Fibroblast of upper back skin (primary cell): ENCODE measurements at places on chromosomes 3 and 15.

DNA sequence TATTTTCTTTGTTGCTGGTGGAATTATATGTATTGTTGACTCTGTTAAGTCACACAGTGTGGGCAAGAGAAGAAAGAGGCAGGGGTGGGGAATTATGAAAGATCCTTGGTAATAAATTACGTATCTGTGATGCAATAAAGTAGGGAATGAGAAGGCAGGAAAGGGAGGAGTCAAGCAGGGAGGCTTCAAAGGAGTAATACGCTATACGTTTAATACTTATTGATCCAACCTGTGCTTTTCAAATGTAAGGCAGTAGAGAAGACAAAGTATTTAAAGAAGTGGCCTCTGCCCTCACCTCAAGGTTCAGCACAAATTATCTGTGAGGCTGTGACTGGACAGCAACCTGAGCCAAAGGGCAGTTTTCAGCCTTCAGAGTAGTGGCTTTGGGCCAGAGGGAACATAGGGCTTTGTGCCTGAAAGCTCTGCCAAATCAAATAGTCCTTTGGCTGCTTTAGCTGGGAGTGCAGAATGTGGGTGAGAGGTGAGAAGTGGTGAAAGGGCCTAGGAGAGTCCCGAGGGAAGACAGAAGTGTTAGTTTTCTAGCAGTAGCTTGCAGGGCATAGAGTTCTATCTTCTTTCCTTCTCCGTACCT, 1.2 kb upstream of the PLIN1 start:
- peak; percentile 56 for DNase-seq

- no peak for DNase-seq
Observed at GRCh38 chr3:26259176-26259575, 363.4 kb upstream of the LRRC3B start.

DNA sequence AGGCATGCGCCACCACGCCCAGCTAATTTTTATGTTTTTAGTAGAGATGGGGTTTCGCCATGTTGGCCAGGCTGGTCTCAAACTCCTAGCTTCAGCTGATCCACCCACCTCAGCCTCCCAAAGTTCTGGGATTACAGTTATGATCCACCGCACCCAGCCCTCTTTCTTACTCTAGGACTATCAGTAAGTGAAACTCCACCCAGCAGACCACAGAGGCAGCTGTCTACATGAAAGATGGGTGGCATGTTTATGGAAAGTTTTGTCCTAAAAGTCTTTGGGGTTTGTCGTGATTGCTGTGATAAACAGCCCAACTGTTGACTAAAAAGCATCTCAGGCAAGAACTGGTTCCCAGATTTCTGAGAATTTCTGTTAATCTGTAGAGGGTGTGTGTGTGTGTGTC, 10.9 kb downstream of the ARL6IP5 start:
- DNase-seq = no peak

DNA sequence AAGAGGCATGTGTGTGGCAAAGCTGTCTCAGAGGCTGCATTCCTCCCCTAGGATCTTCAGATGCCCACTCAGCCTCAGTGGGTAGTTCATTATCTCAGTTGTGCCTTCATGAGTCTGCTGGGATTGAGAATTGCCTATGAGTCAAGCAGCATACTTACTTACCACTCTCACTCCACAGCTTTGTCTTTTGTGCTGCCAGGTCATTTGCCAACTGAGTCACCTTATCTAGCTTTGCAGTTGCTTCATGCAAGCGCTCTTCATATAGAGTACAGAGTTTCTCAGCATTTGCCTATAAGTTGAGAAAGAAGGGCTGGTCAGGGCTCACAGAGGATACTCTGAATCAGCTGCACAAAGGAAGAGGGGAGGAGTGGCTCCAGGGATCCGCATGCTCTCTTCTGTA, 89.5 kb downstream of the MYH15 start:
- peak; percentile 74 for DNase-seq

DNA sequence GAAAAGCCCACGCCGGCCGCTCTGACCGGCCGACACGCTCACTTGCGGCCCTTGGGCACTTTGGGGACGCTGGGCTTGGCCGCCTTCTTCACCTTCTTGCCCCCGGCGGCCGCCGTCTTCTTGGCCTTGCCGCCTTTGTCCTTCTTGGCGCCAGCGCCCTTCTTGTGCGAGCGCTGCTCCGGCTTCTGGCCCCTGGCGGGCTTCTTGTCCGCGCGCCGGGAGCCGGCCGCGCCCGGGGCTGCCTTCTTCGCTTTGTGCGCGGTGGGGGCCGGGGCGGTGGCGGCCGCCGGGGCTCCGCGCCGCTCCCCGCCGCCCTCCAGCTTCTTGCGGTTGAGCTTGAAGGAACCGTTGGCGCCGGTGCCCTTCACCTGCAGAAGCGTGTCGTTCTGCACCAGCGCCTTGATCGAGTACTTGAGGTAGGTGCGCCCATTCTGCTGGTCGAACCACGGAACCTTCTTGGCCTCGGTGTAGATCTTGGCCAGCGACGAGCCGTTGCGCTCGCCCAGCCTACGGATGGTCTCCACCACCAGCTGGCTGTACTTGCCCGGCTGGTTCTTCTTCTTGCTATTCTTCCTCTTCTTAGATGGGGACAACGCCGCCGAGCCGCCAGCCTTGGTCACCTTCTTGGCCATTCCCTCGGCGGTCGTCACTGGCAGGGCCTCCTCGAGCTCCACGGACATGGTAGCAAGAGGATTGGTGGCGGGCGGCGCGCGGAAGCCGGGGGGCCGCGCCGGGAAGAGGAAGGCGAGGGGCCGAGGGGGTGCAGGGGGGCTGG, 36.7 kb downstream of the HMCES start:
- no peak for DNase-seq

DNA sequence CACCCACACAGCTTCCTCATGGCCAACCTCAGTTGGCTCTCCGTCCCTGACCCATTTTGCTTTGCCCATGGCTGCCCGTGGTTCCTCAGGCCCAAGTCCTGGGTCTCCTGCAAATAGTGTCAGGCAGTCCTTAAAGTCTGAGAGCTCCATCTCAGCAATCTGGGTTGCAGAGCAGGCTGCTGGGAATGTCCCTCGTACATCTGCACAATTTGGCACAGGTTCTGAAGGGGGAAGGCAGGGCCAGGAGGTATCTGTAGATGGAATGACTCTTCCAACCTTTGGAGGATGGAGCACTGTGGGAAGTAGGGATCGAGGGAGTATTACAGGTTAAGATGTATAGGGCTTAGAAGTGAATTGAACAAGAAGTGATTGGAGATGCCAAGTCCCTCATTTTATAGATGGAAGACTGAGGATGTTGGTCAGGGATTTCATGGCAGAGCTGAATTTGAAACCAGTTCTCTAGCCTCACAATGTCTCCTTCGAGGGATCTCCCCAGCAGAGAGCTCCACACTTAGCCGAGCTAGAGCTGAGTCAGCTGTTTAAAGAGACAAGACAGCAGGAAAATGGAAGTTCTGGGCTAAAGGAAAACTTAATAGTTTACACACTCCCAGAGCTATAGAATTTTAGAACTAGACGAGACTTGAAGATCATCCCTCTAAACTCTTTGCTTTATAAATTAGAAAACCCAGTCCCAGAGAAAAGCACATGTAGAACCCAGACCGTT, 9.2 kb downstream of the CKMT1A start:
- DNase-seq = no peak

GRCh38 chr15:81023483-81024264, 23.0 kb downstream of the TLNRD1 start:
- DNase-seq = peak; percentile 58

DNA sequence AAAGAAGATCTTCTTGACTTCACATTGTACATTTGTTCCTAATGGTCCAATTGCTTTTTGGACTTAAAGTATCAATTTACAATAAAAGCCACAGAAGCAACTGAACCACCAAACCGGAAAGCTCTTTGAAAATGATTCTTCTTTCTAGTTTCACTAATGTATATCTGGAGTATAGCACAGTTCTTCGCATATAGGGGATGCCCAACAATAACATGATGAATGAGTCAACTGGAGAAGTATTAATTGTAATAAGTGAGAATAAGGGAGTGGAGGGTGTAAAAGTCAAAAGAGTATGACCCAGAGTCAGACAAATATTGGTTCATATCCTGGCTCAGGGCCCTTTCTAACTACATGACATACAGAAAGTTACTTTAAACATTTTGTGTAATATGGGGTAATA, 425.2 kb downstream of the ZBTB20 start:
- no peak for DNase-seq

DNA sequence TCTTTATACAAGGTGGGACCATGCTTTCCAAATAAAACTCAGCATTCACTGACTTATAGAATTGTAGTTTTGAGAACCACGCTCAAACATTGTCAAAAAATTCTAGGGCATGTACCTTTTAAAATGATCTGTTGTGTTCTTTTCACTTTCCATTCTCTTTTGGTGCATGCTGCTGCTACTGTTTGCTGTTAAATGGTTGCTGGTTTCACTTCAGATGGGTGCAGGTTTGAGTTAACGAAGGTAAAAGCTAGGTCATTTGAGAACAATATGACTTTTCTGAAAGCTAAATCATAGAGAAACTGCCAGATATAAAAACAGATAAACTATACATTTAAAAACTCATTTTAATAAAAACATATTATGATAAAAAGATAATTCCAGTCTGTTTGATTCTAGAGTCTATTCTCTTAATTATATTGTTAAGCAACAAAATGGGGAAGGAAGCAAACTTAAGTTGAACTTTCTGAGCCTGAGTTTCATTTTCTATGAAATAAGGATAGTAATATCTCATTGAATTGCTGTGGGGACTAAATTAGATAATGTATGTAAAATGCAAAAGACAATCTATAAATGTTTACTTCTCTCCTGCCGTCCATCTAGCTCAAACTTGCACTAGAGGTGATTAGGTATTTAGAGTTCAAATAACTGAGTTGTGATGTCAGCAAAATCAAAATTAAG, 82.4 kb downstream of the OXSM start:
- no peak for DNase-seq

DNA sequence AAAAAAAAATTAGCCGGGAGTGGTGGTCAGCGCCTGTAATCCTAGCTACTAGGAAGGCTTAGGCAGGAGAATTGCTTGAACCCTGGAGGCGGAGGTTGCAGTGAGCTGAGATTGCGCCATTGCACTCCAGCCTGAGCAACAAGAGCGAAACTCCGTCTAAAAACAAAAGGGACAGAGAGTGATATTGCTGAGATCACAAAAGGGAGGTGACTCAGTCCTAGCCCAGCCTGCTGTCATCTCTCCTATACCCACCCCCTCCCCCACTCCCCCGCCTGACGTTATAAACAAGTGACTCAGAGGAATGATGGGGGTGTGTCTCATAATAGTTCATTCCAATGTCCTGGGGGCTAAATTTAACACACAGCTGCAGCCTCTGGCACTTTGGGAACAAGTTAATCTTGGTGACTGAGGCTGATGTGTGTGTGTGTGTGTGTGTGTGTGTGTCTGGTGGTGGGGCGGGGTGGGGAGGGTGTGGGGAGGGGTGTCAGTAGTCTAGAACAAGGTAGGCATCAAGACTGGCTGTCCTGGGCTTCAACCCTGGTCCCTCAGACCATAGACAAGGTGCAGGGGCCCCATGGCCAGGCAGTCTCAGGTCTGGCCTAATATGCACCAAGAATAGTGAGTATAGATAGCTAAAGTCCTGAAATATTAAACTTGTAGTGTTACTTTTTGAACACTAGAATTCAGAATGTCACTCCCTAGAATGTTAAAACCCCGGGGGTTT, 1.3 kb upstream of the KLHL40 start:
- peak; percentile 87 for DNase-seq

GRCh38 chr3:21621181-21621651, 129.8 kb downstream of the ZNF385D start:
- DNase-seq = peak; percentile 83

DNA sequence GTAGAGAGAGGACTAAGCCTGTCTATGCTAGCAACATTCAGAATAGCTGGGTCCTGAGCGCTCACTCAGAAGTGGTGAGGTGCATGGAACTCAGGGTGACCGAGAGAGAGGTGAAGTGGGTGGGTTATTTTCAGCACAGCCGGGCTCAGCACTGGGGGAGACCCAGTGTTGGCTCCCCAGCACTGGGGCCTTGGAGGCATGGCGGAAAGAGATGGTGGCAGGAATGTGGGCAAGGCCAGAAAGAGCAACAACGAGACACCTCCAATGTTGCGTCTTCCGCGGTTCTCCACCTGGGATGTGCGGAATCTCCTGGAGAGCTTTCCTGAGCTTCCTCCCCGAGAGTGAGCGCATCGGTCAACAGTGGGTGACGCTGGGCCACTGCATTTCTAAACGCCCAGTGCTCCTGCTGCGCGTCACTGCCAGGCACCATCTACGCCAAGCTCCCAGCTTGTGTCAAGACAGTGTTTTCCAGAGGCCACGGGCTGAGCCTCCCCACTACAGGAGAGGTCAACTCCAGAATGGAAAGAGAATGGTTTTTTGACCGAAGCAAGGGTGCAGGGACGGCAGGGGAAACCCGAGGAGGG, 148.4 kb downstream of the ADAMTS17 start:
- no peak for DNase-seq

DNA sequence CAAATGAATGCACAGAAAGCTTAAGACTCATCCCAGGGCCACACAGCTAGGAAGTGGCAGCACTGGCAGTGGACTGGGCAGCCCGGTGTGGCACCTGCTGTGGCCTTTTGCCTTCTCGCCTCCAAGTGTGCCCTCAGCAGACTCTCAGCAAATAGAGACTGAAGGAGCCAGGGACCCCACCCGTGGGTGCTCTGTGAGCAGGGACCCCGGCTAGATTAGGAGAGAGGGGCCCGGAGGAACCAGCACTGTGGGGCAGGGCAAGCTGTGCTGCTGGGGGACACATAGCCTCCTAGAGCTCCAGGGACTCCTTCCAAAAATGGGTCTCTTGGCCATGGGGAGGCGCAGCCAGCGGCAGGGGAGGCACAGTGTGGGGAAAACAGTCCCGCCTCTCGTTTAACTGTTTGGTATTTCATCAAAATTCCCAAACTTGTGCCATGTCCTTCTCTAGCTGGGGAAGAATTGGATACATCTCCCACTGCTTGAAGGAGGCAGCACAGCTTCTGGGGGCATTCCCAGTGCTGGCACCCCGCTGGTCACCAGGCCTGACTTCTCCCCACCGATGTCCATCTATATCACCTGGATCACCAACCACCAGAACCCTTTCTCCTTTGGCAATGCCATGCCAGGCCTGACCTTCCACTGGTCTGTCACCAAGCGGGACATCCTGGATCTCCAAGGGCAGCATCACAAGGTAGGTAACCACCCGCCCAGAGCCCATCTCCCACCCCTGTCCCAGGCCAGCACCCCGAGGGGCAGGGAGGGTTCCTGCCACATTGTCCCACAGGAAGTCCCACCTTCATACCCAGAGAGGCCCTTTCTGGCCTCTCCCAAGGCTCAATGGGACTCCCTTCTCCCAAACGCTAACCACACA, 12.0 kb upstream of the TXNRD3 start:
- no peak for DNase-seq

GRCh38 chr15:41011055-41011815, 58.0 kb downstream of the CHAC1 start:
- no peak for DNase-seq

DNA sequence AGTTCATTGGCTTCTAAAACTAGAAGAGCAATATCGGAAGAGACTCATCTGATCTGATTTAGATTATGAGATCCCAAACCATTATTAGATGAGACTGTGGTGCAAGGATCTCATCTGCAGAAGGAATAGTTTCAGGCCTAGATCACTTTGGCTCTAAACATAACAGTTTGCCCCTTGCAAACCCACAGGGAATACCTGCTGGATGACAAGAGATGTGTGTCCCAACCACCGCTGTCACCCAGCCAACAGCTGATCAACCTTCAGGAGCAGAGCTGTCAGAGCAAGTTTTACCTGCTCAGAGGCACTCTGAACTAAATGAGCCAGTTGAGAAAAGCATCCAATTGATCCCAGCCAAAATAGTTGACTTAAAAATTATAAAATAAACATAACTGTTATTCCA, 64.0 kb upstream of the ST3GAL6 start:
- DNase-seq = no peak
